ENCODE measurements at places on chromosomes 3 and 15.
A peak's percentile ranks its signal among the peaks of the same experiment; 100 is the strongest.

DNA sequence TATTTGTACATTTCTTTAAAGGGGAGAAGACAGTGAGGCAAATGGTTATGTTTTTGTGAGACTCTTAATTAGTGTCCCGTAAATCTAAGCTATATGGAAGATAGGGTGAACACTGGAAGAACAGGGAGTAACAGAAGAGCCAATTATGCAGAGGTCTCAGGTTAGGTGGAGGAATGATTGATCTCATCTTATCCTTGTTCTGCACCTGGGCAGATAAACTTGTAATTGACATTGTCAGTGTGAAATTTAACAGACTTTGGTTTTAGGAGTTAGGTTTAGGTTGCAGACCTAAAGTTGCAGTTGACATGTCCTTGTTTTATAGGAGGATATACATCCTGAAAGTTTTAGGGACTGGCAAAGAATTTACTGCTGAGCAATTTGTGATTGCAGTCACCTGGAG lies 3.1 kb upstream of the TWF2 start:
- DNase-seq = no peak

GRCh38 chr15:60643555-60643954 lies 164.6 kb upstream of the ICE2 start:
- no peak for DNase-seq

- no peak for DNase-seq
Observed at GRCh38 chr3:53545310-53545995, 51.0 kb downstream of the CACNA1D start.

GRCh38 chr15:34070003-34070402 lies 31.0 kb upstream of the AVEN start:
- no peak for DNase-seq

DNA sequence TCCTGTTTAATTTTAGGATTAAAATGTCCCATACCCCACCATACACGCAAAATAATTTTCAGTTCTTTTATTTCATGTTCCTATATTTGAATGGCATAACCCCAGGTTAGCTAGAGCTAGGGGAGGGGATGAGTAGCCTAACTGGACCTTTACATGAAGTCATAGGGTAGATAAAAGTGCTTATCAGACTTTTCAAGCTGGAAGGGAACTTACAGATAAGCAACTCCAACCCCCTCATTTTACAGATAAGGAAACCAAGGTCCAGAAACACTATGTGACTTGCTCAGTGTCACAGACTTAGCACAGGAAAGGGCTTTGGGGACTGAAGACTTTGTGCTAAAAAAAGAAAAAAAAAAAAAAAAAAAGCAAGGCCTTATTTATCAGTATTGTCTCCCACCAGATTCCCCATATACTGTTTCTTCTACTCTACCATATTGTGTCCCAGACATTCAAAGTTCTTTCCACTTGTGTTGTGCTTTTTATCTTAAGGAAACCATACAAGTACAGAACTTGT lies 10.6 kb upstream of the TNIK start:
- no peak for DNase-seq

GRCh38 chr3:170012683-170013400 lies 25.0 kb upstream of the GPR160 start:
- DNase-seq = peak; percentile 63

DNA sequence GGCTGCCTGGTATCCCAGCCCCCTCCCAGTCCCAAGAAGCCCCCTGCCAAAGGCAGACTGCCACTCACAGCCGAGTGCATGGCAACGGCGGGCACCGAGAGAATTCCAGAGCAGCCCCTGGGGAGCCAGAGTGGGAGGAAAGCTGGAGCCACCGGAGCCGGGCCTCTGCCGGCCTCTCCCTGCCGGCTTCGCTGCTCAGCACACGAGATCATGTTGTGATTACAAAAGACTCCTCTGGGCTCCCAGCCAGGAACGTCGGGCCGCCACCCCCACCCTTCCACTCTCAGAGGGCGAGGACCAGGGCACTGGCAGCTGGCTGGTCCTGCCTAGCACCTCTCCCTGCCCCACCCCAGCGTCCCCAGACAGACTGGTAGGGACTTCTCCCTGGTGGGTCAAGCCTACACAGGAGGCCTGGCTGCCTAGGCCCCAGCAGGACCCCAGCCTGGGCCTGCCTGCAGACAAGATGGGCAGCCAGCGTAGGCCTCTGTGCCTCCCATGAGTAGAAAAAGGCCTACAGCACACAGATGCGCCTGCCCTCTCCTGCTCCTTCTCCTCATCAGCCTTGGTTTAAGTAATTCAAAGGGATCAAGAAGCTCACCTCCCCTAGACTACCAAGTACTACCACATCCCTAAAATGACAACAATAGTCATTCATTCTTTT lies at the start of gene CCDC9B:
CCDC9B (minus strand) TSS at position 200 of the 661 bp plus-strand sequence; CDS start at position 80, 120 bp downstream.
- peak; percentile 87 for DNase-seq

GRCh38 chr3:8579096-8579495 lies 65.5 kb downstream of the SSUH2 start:
- no peak for DNase-seq

GRCh38 chr3:154904328-154904727 lies 175.8 kb upstream of the MME start:
- peak; percentile 40 for DNase-seq

- no peak for DNase-seq
Observed at GRCh38 chr3:127287840-127288239, at the start of gene PRR20G. Gene PRR20G (minus strand): TSS chr3:127288046. CDS start chr3:127287365, 681 bp downstream.
